ENCODE measurements at places on chromosomes 7 and 10. TPM values are rescaled to one million over a fixed set of nuclear protein-coding genes. Genes with fewer than 3 reads are reported as not detected.

Gene ATRNL1
- total RNA-seq: 44.1 TPM

DNA sequence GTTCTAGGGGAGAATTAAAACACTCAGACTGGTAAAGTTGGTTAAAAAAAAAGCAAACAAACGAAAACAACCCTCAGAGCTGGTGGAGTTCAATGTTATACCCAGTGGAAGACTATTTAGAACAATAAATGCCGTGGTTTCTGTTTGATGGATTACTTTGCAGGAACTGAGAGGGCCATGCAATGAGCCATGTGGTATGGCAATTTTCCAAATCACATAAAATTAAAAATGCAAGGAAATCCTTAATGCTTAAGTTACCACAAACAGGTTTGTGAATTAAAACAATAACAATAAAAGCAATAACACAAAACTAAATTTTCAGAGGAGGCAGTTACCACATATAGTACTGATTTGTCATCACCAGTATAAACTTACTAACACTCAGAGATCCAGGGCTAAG, 96.9 kb downstream of the RTKN2 start:
- H3K4me3 ChIP-seq: no peak overlapping the region
- H3K36me3 ChIP-seq: peaks cover 14% of the 10 kb centered on the region
- H3K27me3 ChIP-seq: no peaks in the 10 kb centered on the region
- no peak for DNase-seq

- H3K36me3 ChIP-seq: no peaks in the 10 kb centered on the region
- no peak overlapping the region for H3K27ac ChIP-seq
- no peak overlapping the region for H3K4me3 ChIP-seq
- DNase-seq: no peak
These were observed 391.4 kb upstream of the AKR1E2 start for GRCh38 chr10:4434516-4435071.

- H3K27me3 ChIP-seq: peaks cover 25% of the 10 kb centered on the region
- no peak overlapping the region for H3K27ac ChIP-seq
- peaks cover 6% of the 10 kb centered on the region for H3K4me1 ChIP-seq
- no peak overlapping the region for H3K4me3 ChIP-seq
- no peak for DNase-seq
- no peaks in the 10 kb centered on the region for H3K36me3 ChIP-seq
These were observed 4.4 kb upstream of the FRAT1 start for GRCh38 chr10:97314671-97315070.

Gene GIMAP6
- total RNA-seq: not detected

Gene ITIH5
- not detected for total RNA-seq

Gene HMX3
- total RNA-seq: not detected

DNA sequence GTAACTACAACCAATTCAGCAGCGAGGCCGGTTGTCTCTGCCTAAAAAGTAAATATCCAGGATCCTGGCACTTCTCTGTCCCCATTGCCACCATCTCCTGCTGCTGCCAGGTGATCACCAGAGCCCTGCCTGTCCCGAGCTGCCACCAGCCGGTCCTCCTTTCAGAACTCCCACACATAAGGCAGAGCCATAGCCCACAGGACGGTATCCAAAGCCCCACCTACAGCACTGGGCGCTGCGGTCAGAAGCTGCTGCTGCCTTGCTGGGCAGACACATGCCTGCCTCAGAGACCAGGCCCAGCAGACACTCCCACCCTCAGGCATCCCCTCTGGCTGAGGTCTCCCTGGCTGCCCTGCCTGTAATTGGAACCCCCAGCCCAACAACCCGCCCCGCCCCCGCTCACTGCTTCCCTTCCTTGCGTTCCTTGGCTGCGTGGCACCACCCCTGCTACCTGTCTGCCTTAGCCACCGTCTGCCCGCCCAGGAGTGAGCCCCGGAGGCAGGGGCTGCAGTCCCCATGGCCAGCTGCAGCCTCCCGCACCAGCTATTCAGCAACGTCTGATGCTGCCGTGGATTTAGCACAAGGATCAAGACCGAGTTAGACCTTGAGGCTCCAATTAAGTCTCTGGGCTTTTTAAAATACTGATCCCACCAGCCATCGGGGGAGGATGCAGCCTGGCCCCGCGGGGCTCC, 100.7 kb downstream of the CYTH3 start:
- no peaks in the 10 kb centered on the region for H3K27me3 ChIP-seq
- H3K27ac ChIP-seq: peak overlapping the region; percentile 62
- H3K36me3 ChIP-seq: no peaks in the 10 kb centered on the region
- H3K4me3 ChIP-seq: no peak overlapping the region
- no peak for DNase-seq

Gene CNNM1
- 1.6 TPM for total RNA-seq

- peaks cover 53% of the 10 kb centered on the region for H3K4me1 ChIP-seq
- H3K4me3 ChIP-seq: no peak overlapping the region
- no peaks in the 10 kb centered on the region for H3K27me3 ChIP-seq
- no peak overlapping the region for H3K27ac ChIP-seq
- no peak for DNase-seq
These were observed 7.3 kb downstream of the RHEB start for GRCh38 chr7:151512353-151512752.

DNA sequence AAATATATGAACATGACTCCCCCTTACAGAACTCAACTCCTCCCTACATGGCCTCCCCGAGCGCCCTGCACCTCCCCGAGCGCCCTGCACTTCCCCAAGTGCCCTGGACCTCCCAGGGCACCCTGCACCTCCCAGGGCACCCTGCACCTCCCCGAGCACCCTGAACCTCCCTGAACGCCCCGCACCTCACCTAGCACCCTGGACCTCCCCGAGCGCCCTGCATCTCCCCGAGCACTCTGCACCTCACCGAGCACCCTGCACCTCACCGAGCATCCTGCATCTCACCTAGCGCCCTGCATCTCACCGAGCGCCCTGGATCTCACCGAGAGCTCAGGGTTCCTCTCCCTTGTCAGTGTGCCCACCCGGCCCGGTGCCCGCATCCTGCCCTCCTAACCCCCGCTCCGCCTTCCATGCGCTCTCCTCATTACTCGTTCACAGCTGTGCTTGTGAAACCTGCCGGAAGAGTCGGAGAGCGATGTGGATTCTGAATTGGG, 134.3 kb downstream of the ACTR3B start:
- no peaks in the 10 kb centered on the region for H3K27me3 ChIP-seq
- DNase-seq: no peak
- H3K36me3 ChIP-seq: no peaks in the 10 kb centered on the region
- H3K27ac ChIP-seq: peak overlapping the region; percentile 19
- no peaks in the 10 kb centered on the region for H3K4me1 ChIP-seq

GRCh38 chr7:106611911-106612310, 49.0 kb downstream of the CCDC71L start:
- no peak overlapping the region for H3K4me3 ChIP-seq
- H3K4me1 ChIP-seq: peaks cover 11% of the 10 kb centered on the region
- no peak for DNase-seq

- peak overlapping the region; percentile 86 for H3K27ac ChIP-seq
- no peak overlapping the region for H3K4me3 ChIP-seq
- peaks cover 29% of the 10 kb centered on the region for H3K36me3 ChIP-seq
- peaks cover 54% of the 10 kb centered on the region for H3K4me1 ChIP-seq
- no peak for DNase-seq
- no peaks in the 10 kb centered on the region for H3K27me3 ChIP-seq
These were observed 60.2 kb downstream of the STK17A start for GRCh38 chr7:43642897-43643630.

DNA sequence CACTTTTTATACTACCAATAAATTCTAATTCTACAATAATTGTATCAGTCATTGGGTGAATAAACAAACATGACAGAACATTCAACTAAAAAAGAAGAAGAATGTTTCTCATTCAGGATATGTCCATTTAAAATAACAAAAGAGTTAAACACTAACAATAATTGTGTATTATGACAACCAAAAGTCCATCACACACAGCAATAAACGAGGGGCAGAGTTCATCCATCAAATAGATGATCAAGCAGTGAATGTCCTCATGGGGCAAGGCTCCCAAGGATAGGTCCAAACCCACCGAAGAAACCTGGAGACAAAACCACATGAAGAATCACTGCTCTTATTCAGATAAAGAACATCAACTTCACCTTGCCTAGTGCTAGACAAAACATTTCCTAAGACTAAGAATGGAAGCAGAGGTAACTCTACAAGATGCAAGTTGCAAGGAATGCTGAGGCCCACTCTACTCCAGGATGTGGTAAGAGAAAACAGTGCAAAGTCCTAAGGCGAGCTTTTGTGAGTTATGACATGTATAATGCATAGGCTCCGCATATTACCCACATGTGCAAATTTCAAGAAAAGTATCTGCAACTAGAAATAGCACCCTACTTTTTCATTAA, 115.1 kb downstream of the PARD3 start:
- peaks cover 54% of the 10 kb centered on the region for H3K4me1 ChIP-seq
- DNase-seq: no peak
- H3K27me3 ChIP-seq: no peaks in the 10 kb centered on the region
- no peak overlapping the region for H3K27ac ChIP-seq
- H3K36me3 ChIP-seq: no peaks in the 10 kb centered on the region
- no peak overlapping the region for H3K4me3 ChIP-seq

DNA sequence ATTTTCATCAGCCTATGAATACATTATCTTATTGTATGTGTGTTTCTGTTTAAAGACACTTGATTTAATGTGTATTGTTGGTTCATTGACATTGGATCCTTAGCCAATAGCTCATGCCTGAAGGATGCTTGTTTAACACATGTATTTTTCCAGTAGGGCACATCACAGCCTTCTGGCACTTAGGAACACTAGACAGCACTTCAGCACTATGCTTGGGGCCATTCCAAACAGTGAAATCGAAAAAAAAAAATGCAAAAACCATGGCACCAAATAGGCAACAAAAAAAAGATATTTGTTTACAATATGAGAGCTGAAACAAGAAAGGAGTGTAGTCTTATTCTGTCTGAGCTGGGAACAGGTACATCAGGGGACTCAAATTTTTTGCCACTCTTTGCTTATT, 262.8 kb downstream of the SLC25A13 start:
- no peak overlapping the region for H3K27ac ChIP-seq
- peaks cover 5% of the 10 kb centered on the region for H3K4me1 ChIP-seq
- H3K36me3 ChIP-seq: no peaks in the 10 kb centered on the region
- no peak for DNase-seq
- no peak overlapping the region for H3K4me3 ChIP-seq

DNA sequence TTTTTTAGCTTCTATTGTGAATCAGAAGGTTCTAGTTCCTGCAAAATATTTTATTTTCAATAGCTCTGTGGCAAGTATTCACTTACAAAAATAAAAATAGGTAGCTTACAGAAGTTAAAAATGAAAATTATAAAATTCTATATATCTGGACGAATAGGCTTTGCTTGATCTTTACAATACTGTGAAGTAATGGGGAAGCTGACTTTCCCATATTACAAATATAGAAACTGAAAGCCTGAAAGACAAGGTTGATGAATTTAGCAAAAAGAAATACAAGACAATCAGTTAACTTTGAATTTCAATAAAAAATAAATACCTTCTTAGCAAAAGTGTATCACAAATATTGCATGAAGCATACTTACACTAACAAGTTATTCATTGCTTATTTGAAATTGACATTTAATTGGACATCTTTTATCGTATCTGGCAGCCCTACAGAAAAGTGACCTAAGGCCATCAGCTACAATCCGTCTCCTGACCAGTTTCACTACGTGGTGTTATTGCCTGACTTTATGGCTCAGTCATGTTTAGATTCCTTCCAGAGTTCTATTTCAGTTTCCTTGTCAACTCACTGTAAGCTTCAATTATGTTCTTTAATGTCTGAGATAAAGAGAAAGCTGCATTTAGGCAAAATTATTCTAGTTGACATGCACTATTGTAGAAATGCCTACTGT, 310.5 kb upstream of the HGF start:
- no peak overlapping the region for H3K4me3 ChIP-seq
- H3K27ac ChIP-seq: no peak overlapping the region
- no peaks in the 10 kb centered on the region for H3K27me3 ChIP-seq
- no peaks in the 10 kb centered on the region for H3K4me1 ChIP-seq

DNA sequence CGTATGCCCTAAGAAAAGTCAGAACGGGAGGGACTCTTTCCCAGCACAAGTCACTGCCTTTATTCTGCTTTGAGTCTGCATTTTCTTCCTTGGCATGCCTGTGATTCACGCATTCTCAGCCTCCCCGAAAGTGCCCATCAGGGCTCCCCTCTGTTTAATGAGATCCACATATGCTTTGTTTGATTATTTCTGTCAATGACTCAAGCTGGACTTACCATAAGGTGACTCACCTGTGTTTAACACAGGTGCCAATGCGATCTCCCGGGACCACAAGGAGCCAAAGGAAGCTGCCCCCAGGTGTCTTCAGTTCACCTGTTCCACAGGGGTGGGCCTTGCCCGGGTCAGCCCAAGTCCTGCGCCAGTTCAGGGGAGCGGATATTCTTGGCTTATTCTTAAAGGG, 386.0 kb upstream of the SHH start:
- no peak overlapping the region for H3K4me3 ChIP-seq
- H3K27ac ChIP-seq: no peak overlapping the region
- H3K36me3 ChIP-seq: no peaks in the 10 kb centered on the region

DNA sequence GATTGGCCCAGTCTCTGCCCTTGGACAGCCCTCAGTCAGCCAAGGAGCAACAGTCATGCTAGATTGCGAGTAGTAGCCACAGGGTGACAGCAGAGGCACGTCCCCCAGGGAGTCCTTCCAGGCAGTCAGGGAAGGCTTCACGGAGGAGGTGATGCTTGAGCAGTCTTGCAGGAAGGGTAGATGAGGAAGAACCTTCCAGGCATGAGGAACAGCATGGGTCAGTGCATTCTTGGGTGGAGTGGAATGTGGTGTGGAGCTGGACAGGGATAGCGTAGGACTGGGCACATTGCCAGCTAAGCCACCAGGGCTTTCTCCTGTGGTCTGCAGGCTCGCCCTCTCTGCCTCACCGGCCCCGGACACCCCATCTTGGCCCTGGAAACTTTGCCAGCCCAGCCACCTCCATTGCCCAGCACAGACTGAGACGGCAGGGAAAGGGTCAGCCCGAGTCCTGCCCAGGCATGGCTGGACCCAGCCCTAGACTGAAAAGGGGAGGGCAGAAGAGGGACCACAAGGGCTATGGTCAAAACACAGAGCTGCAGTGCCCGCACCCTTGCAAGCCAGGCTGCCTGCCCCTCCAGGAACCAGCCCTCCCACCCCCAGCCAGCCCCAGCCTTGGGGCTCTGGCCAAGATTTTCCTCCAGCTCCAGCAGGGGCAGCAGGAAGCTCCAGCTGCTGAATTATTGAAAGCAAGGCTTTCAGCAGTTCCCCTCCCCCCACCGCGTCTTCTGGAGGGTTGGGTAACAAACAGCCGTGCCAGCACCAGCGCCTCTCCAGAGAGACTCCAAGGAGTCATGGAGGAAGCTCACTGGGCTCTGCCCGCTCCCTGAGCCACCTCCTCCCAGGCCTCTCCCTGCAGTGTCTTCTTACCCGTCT, 18.7 kb downstream of the SRRM3 start:
- no peak overlapping the region for H3K27ac ChIP-seq
- H3K36me3 ChIP-seq: no peaks in the 10 kb centered on the region
- H3K4me3 ChIP-seq: no peak overlapping the region
- H3K4me1 ChIP-seq: peaks cover 25% of the 10 kb centered on the region
- peak; percentile 37 for DNase-seq

DNA sequence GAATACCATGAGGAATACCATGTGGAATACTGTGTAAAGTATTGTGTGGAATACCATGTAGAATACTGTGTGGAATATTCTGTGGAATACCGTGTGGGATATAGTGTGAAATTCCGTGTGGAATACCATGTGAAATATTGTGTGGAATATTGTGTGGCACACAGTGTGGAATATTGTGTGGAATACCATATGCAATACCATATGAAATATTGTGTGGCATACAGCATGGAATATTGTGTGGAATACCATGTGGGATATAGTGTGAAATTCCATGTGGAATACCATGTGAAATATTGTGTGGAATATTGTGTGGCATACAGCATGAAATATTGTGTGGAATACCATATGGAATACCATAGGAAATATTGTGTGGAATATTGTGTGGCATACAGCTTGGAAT, 135.1 kb upstream of the CHST15 start:
- H3K27me3 ChIP-seq: no peaks in the 10 kb centered on the region
- no peaks in the 10 kb centered on the region for H3K4me1 ChIP-seq
- H3K36me3 ChIP-seq: peaks cover 18% of the 10 kb centered on the region
- no peak for DNase-seq
